ENCODE measurements at places on chromosomes 2 and 18. TPM values are rescaled to one million over a fixed set of nuclear protein-coding genes. Genes with fewer than 3 reads are reported as not detected.

GRCh38 chr2:47645246-47645645 lies 137.7 kb upstream of the MSH6 start:
- no peak for DNase-seq

MYO5B gene
- total RNA-seq = 2.7 TPM

DNA sequence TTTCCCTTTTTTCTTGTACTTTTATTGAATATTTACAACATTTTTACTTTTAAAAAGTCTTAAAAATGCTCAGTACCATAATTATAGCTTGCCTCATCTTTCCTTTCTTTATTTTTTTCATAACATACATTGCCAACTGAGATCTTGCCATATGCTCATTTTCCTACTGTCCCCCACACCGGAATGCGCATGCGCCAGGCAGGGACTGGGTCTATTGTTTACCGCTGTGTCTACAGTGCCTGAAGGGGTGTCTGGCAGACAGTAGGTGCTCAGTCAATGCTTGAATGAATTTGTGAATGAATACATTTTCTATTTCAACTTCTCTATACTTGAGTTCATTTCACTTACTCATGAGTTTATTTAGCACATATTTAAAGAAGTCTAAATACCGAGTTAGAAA lies 158.0 kb downstream of the CYP26B1 start:
- DNase-seq = no peak

HOXD13 gene
- total RNA-seq = 0.07 TPM

ERMN gene
- total RNA-seq = 0.04 TPM

DNA sequence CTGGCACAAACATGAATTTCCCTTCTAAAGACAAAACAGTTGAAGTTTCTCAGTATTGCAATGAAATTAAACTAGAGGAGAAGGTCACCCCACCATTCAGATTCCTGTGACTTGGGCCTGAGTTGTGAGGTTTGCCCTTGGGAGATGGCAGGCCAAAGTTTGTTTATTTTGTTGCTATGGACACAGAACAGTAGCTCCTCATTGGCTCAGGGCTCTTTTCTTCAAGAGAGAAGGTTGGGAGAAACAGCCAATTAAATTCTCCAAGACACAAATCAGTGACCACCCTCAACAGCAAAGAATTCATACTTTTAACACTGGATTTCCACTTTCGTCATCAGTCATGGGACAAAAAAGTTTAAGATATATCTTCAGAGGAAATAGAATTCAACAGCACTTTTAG lies at the start of gene FLACC1:
Gene FLACC1, minus strand, starts transcription at position 125 of the 400 bp plus-strand sequence. CDS start 5,941 bp downstream, outside the sequence.
- peak; percentile 78 for DNase-seq

GRCh38 chr18:57943723-57944122 lies 100.3 kb upstream of the NEDD4L start:
- no peak for DNase-seq

ZNF804A gene
- total RNA-seq = 0.18 TPM

DNA sequence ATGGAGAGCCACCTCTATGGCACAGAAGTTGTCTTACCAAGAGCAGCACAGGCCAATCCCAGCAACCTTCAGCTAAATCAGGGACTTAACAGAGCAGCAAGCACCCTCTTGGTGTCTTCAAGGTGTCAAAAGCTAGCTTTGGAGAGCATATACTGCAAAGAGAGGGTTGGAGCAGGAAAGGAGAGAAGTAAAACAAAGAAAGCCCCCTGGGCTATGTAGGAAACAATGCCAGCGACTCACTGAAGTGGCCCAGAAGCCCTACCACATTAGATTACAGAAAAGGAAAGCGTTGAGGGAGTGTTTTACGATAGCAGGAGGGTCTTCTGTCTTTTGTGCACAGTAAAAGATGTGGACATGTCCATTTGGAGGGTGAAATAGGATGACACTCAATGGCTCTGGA lies 233.4 kb downstream of the MREG start:
- no peak for DNase-seq

ATP6V1B1 gene
- total RNA-seq = 0.14 TPM

IL1RL1 gene
- not detected for total RNA-seq

DNA sequence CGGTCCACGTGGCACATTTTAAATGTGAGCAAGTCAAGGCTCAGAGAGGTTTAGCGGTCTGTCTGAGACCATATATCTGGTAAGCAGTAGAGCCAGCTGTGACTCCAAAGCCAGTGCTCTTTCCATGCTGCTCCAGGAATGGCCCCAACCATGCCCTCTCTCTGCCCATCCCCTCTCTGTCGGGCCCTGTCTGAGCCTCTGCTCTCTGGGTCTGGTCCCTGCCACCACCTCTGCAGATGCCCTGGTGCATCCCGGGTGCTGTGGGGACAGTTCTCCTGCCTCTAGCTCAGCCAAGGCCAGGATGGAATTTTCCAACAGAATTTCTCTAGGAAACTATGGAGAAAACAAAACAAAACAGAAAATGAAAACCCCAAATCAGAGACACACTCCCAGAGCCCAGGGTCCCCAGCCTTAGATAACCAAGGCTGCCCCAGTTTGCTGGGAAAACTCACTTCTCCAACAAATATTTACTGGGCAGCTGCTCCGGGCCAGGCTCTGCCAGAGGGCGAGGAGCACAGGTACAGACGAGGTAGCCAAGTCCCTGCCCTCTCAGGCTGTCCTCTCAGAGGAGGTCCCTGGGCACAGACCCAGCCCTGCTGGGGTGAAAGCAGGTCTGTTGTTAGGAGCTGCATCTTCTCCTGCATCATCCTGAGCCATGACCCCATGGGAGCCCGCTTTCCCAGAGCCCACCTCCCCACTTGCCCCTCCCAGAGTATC lies 9.2 kb downstream of the ADRA2B start:
- DNase-seq = no peak

SFTPB gene
- total RNA-seq = not detected

- no peak for DNase-seq
Measured at GRCh38 chr2:45180779-45181178, 171.5 kb upstream of the SIX2 start.

MC4R gene
- total RNA-seq = 0.03 TPM

GRCh38 chr2:134173338-134174016 lies 80.4 kb upstream of the MGAT5 start:
- no peak for DNase-seq

GRCh38 chr2:143169105-143169504 lies 39.9 kb downstream of the ARHGAP15 start:
- no peak for DNase-seq

Data from H7 (cell line).